ENCODE measurements at places on chromosomes 3 and 15.
A peak's percentile ranks its signal among the peaks of the same experiment; 100 is the strongest.

GRCh38 chr15:58840048-58840447, 68.9 kb downstream of the MINDY2 start:
- peak; percentile 59 for DNase-seq

GRCh38 chr3:148084931-148085330, 612.8 kb upstream of the AGTR1 start:
- no peak for DNase-seq

DNA sequence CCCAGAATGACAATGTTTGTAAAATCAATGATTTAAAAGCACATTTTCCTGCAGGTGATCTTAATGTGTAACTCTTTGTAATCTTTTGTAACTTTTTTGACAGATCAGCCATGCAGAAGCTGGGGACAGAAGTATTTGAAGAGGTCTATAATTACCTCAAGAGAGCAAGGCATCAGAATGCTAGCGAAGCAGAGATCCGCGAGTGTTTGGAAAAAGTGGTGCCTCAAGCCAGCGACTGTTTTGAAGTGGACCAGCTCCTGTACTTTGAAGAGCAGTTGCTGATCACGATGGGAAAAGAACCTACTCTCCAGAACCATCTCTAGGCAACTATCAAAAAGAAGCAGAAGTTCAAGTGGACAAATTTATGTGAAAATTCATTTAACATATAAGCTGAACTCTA, 32.1 kb upstream of the NUDT16 start:
- no peak for DNase-seq

- DNase-seq, result no peak
Measured at GRCh38 chr3:454986-455385, 258.4 kb downstream of the CHL1 start.

GRCh38 chr3:181288145-181288544, 298.6 kb upstream of the DNAJC19 start:
- DNase-seq, result no peak

DNA sequence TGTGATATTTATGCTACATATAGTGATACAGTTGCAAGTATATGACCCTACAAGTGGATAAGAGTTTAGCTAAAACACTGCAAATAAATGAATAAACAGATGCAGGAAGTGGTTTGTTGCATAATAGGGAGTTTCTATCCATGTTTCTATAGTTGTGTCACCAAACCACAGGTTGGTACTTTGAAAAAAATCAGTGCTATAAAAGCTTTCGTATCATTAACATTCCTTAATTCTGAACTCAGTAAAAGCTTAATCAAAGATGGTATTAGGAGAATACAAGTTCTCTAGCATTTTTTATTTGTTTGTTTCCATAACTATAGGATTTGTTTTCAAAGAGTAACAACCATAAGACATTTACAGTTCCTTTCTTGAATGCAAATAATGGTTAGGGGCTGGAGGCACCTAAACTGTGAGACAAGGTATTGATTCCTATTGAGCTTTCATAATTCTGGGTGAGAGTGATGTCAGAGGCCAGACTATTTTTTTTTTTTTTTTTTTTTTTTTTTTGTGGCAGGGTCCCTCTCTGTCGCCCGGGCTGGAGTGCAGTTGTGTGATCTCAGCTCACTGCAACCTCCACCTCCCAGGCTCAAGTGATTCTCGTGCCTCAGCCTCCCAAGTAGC, 29.6 kb downstream of the CPOX start:
- peak; percentile 61 for DNase-seq

- DNase-seq, result no peak
Measured at GRCh38 chr3:10292505-10293419, at the start of gene GHRL. Gene GHRL, minus strand, starts transcription at chr3:10292947. Its CDS starts 2,767 bp downstream, at chr3:10290180.

GRCh38 chr3:89364314-89364713, 256.9 kb downstream of the EPHA3 start:
- no peak for DNase-seq

- no peak for DNase-seq
Measured at GRCh38 chr3:115084686-115085085, 62.4 kb downstream of the ZBTB20 start.

- DNase-seq, result no peak
Measured at GRCh38 chr15:29003840-29004233, 118.1 kb downstream of the APBA2 start.

DNA sequence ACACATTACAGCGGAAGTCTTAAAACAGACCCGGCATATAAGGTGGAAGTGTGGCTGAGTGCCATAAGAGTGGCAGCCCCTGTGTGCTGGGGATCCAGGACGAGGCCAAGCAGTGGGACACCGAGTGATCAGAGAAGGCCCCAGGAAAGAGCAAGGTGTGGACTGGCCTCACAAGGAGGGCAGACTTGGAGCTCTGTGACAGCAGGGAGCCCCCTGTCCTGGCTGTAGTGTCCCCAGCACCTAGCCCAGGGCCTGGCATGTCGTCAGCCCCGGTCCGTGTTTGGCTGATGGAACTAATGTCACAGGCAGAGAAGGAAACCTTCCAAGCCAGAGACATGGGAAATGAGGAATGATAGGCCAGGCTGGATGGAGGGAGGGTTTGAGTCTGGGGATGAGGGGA, 4.8 kb downstream of the PDIA5 start:
- no peak for DNase-seq

- DNase-seq, result no peak
Measured at GRCh38 chr15:26870346-26870745, 3.5 kb downstream of the GABRA5 start.

- DNase-seq, result peak; percentile 73
Measured at GRCh38 chr3:23611737-23612295, 193.9 kb upstream of the UBE2E1 start.

- DNase-seq, result no peak
Measured at GRCh38 chr3:186594591-186595113, 18.2 kb upstream of the AHSG start.

DNA sequence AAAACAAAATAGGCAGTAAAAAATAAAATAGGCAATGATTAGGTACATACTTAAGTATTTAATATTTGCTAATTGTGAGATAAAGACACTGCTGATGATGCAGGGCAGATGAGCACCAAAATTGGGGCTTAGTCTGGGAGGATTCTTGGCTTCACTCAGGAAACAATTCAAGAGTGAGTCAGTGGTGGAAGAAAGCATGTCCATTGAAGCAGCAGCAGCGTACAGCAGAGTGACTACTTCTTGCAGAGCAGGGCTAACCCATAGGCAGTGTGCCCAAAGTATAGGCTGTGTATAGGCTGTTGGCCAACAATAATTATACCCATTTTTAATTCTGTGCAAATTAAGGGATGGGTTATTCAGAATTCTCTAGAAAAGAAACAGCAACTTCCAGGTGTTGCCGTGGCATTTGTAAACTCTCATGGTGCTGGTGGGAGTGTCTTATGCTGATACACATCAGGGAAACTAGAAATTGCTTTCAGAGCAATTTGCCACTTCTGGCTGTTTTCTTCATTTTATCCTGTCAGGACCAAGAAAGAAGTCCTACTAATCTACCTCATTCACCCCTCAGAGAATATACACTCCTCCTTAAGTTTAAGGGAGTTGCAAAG, 317.3 kb upstream of the NAALADL2 start:
- peak; percentile 75 for DNase-seq

DNA sequence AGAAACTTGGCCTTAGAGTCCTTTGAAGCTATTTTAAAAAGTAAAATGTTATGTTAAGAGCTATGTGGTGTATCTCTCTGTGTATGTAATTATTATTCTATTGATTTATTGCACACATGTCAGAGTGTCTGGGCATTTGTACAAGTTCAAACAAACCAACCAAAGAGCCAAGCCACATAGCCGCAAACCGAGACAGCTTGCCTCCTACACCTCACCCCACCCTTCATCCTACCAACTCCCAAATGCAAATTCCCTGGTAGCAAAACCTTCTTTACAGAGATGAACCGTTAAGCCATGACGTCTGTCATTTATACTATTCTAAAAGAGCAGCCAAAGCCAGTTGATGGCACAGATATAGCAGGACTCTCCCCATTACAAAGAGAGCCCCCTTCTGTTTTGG, 332.3 kb downstream of the ERC2 start:
- DNase-seq, result no peak

- peak; percentile 71 for DNase-seq
Measured at GRCh38 chr3:111846039-111846438, 13.0 kb upstream of the PHLDB2 start.

DNA sequence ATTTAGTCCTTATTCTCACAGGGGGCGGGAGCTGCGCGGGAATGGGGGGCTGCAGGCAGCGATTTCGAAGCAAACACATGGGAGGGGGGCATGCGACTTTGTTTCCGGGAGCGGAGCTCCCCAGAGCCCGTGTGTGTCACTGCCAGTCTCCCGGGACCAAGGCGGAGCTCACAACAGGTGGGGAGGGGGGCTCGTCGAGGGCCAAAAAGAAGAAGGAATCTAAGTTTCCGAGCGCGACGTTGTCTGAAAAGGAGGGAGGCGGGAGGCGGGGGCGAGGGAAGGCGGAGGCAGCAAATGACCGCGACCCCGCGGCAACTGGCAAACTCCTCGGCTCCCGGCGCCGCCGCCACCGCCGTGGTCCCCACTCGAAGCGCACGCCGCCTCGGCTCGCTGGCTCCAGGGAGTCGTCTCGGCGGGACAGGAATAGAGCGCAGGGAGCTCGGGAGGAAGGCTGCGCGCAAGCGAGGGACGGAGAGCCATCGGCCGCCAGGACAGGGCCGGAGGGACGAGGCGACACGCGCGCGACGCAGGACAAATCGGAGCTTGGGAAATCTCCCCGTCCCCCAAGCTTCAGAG, 1.4 kb downstream of the FOXP1 start:
- DNase-seq, result peak; percentile 67

GRCh38 chr3:63576846-63577245, 75.6 kb upstream of the SNTN start:
- no peak for DNase-seq

- DNase-seq, result no peak
Measured at GRCh38 chr15:97691799-97692198, 268.7 kb upstream of the ARRDC4 start.

DNA sequence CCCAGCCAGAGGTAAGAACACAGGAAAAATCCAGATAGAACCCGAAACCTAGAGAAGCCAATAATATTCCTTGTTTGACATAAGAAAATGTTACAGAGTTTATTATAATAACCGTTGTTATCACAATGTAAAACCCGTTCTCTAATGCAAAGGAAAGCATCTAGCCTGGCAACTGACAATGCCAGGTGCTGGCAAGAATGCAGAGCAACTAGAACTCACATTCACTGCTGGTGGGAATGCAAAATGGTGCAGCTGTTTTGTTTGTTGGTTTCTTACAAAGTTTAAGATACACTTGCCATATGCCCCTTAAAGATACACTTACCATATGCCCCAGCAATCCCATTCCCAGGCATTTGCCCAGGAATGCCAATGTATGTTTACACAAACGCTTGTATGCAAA, 23.4 kb downstream of the VPS39 start:
- no peak for DNase-seq

GRCh38 chr3:169203631-169204550, 459.6 kb downstream of the MECOM start:
- DNase-seq, result no peak

GRCh38 chr15:95989392-95989791, 341.1 kb upstream of the NR2F2 start:
- DNase-seq, result no peak

GRCh38 chr3:135792858-135793475, 172.6 kb upstream of the PPP2R3A start:
- no peak for DNase-seq

DNA sequence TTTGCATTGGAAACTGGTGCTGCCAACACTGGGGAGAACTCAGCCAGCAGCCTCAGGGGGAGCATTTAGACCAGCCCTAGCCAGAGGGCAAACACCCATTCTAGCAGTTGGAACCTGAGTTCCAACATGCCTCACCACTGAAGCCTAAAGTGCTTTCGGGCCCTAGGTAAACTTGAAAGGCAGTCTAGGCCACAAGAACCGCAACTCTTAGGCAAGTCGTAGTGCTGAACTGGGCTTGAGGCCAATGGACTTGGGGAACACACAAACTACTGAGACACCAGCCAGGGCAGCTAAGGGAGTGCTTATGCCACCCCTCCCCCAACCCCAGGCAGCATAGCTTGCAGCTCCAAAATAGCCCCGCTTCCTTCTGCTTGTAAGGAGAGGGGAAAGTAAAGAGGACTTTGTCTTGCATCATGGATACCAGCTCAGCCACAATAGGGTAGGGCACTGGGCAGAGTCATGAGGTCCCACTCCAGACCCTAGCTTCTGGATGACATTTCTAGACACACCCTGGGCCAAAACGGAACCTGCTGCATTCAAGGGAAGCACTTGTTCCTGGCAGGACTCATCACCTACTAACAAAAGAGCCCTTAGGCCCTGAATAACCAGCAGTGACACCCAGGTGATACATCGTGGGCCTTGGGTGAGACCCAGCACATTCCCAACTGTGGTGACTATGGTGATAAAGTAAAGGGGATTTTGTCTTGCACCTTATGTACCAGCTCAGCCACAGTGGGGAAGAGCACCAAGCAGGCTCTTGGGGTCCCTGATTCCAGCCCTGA, 37.3 kb upstream of the TEX9 start:
- no peak for DNase-seq

DNA sequence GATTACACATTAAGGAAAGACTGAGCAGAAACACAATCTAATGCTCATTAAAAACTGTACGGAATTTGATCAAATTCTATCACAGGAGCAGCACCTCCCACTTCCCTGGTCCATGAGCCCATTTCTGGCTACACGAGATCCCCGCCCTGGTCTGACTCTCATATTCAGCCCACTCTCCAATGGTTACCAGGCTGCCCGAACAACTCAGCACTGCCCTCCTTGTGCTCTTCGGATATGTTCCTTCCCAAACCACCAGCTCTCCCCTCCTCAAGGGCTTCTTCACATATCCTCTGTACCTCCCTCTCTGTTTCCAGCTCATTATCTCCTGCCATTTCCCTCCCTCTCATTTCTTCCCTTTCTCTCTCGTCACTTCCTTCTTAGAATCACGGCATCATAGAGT, 180.5 kb downstream of the RSL24D1 start:
- no peak for DNase-seq

DNA sequence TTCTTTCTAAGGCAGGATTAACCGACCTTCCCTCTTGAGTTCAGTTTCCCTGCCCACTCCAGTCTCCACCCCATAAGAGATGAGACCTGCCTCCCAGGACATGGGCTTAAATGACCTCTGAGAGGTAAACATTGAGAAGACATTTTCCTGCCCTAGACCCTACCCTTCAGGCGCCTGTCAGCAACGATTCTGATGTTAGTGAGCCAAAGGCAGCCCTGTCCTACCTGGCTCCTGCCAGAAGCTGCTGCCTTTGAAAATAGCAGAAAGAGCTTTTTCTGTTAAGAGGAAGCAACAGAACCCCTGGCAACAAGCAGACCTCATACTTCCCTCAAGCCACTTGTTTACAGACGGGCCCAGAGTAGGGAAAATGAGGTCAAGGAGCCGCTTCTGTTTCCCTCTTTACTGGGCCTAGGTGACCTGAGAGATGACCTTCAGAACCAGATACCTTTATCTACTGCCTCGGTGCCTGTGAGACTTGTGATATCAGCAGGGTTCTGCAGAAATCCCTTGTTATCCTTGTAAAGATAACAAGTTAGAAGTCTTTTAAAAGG, 52.0 kb downstream of the CD200R1L start:
- no peak for DNase-seq

GRCh38 chr15:68298882-68299381, 21.4 kb downstream of the FEM1B start:
- peak; percentile 56 for DNase-seq

DNA sequence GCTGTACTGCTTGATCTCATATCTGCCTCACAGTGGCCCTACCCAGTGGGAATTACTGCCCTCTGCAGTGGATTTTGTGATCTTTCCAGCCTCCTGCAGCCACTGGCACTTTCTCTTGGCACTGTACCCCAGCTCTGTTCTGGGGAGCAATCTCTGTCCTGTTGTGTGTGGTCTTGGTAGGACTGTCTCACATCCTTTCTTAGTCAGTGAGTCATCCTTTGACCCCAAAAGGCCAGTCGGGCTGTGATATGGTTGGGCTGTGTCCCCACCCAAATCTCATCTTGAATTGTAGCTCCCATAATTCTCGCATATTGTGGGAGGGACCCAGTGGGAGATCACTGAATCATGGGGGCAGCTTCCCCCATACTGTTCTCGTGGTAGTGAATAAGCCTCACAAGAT, 133.3 kb upstream of the TPM1 start:
- DNase-seq, result peak; percentile 46
